HFFc6 (cell line): ENCODE measurements at places on chromosomes 1 and 21. TPM values are rescaled to one million over a fixed set of nuclear protein-coding genes. Genes with fewer than 3 reads are reported as not detected.

DNA sequence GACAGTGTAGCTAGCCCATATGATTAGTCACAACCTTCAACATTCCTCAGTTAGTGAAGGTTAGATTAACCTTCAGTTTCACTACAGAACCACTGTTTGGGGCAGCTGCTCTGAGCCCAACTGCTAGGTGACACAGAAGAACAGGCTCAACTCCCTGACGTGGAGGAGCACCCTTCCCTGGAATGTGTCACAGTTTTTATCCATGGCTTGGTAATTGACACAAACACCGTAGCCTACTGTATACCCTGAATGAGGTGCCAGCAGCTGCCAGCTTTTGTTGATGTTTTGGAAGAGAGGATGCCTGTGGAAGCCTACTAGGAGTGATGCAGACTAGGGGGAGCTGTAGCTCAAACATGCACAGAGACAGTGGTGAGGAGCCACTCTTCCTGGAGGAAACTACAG, 56.6 kb upstream of the CR2 start:
- H3K36me3 ChIP-seq, result no peaks in the 10 kb centered on the region
- no peak for DNase-seq
- no peaks in the 10 kb centered on the region for H3K27me3 ChIP-seq
- no peak overlapping the region for H3K4me3 ChIP-seq
- peaks cover 31% of the 10 kb centered on the region for H3K4me1 ChIP-seq

DNA sequence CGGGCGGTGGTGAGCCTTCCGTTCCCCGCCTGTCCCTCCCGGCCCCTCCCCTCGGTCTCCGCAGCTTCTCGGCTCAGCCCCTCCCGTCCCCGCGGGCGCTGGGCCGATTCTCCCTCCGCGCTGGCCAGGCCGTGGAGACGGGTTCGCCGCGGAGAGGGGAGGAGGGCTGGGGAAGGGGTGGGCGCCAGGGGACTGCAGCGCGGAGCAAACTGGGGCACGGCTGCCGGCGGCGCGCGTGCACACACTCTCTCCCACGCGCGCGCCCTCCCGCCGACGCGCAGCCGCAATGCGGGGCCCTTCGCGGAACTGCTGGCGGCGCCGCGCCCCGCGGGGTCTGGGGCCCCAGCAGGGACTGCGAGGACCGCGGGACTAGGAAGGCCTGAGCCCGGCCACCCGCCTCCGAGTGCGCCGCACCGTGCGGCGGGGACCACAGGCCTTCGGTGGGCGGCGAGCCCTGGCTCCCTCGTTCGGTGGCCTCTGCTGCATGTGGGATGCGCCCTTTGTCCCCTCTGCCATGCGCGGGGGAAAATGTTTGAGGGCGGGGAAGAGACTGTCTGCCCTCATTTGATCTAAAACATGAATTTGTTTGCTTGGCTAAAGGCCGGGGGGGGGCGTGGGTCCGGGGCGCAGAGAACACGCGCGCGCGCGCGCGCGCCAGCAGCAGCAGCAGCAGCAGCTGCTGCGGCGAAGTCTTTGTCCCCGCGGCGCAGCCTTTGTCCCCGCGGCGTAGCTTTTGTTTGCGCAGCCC, 90.7 kb upstream of the VAMP3 start:
- no peaks in the 10 kb centered on the region for H3K36me3 ChIP-seq
- H3K27ac ChIP-seq, result no peak overlapping the region
- peaks cover 49% of the 10 kb centered on the region for H3K27me3 ChIP-seq
- peak overlapping the region; percentile 66 for H3K4me3 ChIP-seq

DNA sequence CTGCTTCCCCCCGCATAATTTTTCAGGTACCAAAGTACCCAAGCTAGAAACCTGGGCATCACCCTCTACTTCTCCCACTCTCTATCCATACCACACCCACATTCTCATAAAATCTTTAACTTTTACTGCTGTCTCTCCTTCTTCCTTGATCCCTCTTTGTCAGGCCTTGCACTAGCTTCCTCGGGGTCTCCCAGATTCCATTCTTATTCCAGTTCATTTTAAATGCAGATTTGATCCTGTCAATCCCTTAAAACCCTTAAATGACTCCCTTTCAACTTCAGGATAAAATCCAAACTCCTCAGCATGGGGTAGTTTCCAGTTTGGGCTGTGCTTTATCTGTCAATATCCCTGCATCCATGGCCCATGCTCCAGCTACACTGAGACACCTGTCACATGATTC, 343.5 kb downstream of the PBX1 start:
- no peaks in the 10 kb centered on the region for H3K4me1 ChIP-seq
- no peak overlapping the region for H3K4me3 ChIP-seq
- DNase-seq, result no peak
- no peaks in the 10 kb centered on the region for H3K36me3 ChIP-seq
- no peak overlapping the region for H3K27ac ChIP-seq

GRCh38 chr1:173507205-173507846, 30.2 kb downstream of the PRDX6 start:
- H3K4me1 ChIP-seq, result peaks cover 35% of the 10 kb centered on the region
- peak; percentile 85 for DNase-seq
- H3K4me3 ChIP-seq, result peak overlapping the region; percentile 65
- H3K27ac ChIP-seq, result peak overlapping the region; percentile 84

- no peak overlapping the region for H3K4me3 ChIP-seq
- H3K27me3 ChIP-seq, result peaks cover 6% of the 10 kb centered on the region
- no peak for DNase-seq
- no peak overlapping the region for H3K27ac ChIP-seq
- peaks cover 73% of the 10 kb centered on the region for H3K4me1 ChIP-seq
Observed at GRCh38 chr21:15028186-15028585, 36.6 kb downstream of the NRIP1 start.

GRCh38 chr1:164983023-164983650, 373.4 kb downstream of the LMX1A start:
- H3K27ac ChIP-seq, result no peak overlapping the region
- no peaks in the 10 kb centered on the region for H3K4me1 ChIP-seq
- no peak for DNase-seq

Gene LRRC53
- not detected in 2 replicates for total RNA-seq

Gene KIF17
- total RNA-seq, result 5.4 to 7.8 TPM (median 7.6 TPM) in 3 replicates

Gene ALDH4A1
- 18.1 to 22.5 TPM (median 20.4 TPM) in 3 replicates for total RNA-seq

Gene EGLN1
- total RNA-seq, result 22.5 and 27.8 TPM in 2 replicates

Gene C1orf115
- total RNA-seq, result 0.23 and 0.52 TPM in 2 replicates
